ENCODE measurements at places on chromosomes 5 and 9.

DNA sequence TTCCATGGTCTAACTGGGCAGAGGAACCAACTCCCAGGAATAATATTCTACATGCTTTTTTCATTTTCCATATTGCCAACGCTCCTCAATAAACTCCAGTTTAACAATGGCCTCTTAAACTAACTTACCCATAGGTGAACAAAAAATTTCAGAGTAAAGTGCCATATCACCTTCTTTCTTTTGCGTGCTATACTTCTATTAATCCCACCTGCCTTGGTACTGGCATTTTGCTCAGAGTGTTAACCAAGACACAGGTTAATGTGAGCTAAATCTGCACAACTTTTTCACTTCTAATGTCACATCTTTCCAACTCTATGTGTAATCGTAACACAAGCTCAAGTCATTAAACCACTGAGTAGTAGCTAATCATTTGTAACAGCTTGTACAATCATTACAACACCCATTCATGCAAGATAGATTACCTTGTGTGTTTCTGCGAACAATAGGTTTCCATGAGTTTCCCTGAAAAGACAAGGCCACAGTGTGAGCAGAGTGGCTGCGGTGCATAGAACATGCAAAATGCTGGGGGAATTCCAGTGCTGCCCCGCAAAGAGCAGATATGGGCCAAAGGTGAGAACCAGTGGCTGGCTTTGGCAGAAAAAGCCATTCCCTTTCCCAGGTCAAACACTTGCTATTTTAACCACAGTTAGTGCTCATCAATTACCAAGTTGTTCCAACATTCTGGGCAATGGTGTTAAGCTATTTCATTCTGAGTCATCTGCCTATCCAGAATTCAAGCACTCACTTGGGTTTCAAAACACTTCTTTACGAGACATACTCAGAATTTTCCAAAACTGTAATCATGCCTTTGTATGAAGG is 42.8 kb downstream of the TIMD4 start:
- peak; percentile 53 for DNase-seq

DNA sequence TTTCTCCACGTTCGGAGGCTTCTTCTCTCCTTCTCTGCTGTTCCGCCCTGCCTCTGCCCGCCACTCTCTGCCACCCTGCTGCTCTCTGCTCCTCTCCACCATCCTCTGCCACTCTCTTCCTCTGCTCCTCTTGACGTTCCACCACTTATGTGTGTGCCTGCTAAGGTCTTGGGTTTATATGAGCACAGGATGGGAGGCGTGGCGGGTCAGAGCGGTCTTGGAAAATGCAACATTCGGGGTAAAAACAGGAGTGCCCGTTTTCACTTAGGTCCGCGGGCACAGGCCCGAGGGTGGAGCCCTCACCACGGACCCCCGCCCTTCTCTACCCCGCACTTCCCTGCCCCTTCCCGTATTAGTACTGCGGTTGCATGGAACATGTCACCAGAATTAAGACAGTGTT is 114.4 kb upstream of the FBXL7 start:
- no peak for DNase-seq

GRCh38 chr5:55416306-55416705 is 108.5 kb downstream of the MTREX start:
- no peak for DNase-seq

DNA sequence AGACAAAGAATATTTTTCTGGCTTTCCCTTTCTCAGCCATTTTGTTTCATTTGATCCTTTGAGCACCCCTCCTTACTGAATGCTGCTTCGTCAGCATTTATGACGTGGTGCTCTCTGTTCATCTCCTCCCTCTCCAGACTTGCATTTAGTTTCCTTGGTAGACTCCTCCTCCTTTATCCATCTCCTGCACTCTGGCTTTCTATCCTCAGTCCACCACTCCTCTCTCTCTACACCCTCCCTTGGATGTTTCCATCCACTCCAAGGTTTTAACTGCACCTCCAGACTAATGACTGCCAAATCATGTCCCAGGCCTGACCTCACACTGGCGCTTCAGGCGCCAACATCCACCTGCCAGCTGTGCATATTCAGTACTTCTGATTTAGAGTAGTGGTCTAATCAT is 245.4 kb downstream of the RAB3C start:
- DNase-seq = no peak

DNA sequence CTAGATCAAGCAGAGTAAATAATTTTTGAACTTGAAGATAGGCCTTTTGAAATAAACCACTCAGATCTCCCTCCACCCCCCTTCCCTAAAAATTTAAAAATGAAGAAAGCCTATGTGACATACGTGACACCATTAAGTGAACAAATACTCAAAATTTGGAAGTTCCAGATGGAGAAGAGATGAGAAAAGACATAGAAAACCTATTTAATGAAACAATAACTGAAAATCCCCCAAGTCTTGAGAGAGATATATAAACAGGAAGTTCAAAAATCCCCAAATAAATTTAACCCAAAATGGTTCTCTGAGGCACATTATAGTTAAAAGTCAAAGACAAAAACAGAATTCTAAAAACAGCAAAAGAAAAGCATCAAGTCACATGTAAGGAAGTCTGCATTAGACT is 428.6 kb downstream of the PSAT1 start:
- DNase-seq = no peak

DNA sequence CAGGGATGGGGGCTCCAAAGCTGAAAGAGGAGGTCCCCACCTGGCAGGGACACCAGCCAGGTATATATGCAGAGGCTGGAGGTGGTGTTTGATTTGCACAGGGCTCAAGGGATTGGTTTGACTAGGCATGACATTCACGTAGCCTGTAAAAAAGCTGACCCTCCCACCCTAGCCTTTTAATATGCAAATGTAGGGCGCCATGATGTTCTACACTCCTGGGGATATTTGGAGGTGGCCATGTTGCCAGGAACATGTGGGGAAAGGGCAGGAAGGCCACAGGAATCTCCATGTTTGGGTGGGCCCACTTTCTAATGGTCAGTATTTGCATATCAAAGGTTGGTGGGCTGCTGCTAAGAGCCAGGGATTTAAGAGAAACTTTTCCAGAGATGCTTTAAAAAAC is 12.0 kb upstream of the THG1L start:
- DNase-seq = no peak

DNA sequence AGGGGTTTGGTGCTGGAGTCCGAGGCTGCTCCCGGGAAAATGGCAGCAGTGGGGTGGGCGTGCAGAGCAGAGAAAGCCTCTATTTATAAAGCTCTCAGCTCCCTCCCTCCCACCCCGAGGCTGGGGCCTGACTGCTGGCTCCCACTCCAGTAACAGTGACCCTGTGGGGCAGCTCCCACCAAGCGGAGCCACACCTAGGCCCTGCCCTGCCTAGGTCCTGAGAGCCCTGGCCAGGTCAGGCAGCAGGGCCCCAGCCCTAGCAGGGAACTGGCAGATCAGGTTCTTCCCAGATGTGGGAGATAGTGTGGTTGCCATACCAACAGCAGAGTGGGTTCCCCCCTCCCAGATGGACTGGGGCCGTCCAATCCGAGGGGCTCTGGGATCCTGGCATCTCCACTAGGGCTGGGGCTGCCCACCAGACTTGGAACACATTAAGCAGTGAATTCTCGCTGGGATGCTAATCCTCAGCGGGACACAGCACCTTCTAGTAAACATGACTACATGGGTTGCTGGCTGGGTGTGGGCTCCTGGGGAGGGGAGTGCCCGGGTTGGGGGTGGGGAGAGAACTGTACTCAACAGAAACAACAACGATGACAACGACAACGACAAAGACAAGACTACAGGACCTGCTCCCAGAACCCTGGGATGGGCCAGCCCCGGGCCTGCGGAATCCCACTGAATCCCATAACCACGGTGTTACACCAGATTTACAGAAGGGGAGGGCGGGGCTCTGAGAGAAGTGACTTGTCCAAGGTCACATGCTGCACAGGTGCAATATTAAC is 1.5 kb downstream of the SH3GLB2 start:
- DNase-seq = no peak

DNA sequence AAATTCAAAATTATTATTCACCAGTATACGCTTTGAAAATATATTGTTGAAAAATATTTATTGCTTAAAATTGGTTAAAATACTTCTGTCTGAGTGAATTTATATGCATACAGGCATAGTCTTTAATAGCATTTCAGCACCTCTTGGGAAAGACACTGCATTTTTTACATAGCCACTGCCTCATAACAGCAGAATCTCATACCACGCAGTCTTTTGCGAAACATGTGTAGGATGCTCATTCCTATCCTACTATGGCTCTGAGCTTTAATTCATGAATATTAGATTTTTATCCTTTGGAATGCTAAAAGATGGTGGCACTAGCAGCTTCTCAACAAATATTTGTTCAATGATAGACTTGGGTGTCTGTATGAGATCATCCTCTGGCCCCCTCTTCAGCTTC is 94.0 kb upstream of the SH3GL2 start:
- DNase-seq = no peak

- no peak for DNase-seq
Measured at GRCh38 chr9:131447600-131447999, 53.7 kb downstream of the PRRC2B start.

- no peak for DNase-seq
Measured at GRCh38 chr5:159403906-159404681, 73.8 kb upstream of the IL12B start.

- DNase-seq = no peak
Measured at GRCh38 chr5:54234304-54234933, 76.0 kb downstream of the ARL15 start.

GRCh38 chr9:3916411-3916810 is 383.5 kb downstream of the GLIS3 start:
- no peak for DNase-seq

- no peak for DNase-seq
Measured at GRCh38 chr9:124212381-124213050, 45.2 kb upstream of the NEK6 start.

GRCh38 chr5:88674356-88675167 is 208.4 kb downstream of the MEF2C start:
- no peak for DNase-seq

DNA sequence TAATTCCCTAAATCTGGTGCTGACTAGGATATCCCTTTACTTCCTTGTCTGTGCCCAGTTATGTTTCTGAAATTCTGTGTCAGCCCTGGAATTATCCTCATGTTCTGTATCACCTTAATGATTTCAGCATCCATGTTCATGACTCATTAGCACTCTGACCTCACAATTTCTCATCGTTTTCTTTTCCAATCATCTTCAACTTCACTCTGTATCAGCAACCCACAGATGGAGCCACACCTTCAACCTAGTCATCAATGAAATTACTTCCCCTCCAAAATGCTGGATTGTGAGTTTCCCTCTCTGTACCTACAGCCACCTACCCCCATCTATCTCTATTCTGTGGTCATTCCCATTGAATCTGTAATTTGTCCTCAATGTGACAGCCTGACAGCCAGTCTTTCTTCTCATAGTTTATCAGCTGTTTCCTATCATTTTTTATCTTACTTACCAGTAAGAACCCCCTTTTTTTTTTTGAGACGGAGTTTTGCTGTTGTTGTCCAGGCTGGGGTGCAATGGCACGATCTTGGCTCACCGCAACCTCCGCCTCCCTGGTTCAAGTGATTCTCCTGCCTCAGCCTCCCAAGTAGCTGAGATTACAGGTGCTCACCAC is 3.1 kb upstream of the IL6ST start:
- DNase-seq = no peak

GRCh38 chr5:115657125-115657880 is 31.5 kb upstream of the TMED7 start:
- DNase-seq = no peak

- no peak for DNase-seq
Measured at GRCh38 chr9:111924281-111924680, 27.7 kb downstream of the UGCG start.

DNA sequence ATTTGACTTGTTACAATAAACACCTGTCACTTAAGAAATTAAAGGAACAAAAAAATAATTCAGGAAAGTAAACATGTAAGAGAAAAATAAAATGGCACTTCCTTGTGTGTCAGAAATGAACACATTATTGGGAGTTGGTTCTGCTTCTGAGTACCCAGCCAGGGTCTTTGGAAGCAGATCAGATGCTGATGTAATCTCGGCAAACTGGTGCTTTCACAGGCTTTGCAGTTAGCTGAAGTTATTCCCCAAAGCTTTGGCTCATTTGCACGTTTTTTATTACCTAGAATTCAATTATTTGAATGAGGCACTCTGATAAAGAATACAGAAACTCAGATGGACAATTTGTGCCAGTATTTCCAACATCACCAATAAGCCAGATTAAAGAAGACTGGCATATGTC is 10.9 kb downstream of the CDH18 start:
- no peak for DNase-seq

DNA sequence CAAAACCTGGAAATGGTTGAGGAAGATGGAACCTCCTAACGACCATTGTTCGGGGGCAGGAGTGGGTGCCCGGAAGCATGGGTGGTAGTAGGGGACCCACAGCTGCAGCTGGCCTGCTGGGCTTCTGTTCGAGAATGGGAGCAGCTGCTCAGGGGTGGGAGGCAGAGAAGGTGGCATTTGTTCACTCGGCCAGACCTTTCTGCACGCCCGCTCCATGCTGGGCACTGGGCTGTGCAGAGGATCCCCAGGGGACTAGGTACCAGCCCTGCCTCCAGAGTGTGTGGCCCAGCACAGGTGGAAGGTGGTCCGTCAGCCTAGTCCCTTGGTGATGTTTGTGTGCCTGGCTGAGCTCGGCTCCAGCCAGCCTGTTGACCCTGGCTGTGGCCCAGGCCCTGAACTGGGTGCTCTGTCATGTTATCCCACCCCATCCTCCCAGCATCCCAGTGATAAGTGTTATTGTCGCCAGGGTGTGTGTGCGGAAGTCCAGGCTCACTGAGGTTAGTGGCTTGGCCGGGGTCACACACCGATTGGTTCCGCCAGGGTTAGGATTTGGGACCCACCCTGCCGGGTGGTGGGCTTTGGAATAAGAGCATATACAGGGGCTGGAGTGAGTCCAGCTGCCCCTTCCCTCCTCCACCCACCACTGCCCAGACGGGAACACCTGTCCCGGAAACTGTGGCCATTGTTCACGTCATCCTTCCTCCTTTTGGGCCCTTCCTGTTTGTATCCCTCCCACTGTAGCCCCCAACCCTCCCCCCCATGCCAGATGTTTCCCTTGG is 4.8 kb downstream of the N4BP3 start:
- DNase-seq = no peak

GRCh38 chr9:110432253-110432652 is 94.6 kb upstream of the TXNDC8 start:
- DNase-seq = no peak

- no peak for DNase-seq
Measured at GRCh38 chr5:90881626-90882150, 323.1 kb downstream of the ADGRV1 start.

- no peak for DNase-seq
Measured at GRCh38 chr5:17727098-17727497, 92.8 kb downstream of the TAF11L14 start.

DNA sequence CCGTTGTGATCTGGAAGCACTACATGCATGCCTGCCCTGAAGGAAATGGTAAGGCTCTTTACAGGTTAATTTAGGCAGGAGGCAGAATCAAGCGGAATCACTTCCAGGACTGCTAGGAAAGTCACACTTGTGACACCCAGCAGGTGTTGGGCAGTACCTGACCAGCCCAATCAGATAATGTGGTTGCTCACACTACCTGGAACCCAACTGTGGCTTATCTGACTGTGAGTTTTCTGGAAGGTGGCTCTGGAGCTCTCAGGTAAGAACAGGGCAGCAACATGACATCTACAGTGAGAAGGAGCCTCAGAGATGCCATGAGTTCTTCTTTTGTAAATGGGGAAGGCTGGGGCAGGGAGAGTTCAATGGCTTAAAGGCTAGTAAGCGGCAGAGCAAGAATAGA is 146.4 kb downstream of the ARSB start:
- DNase-seq = no peak

- DNase-seq = no peak
Measured at GRCh38 chr5:135063056-135063445, 29.0 kb upstream of the PITX1 start.

- DNase-seq = no peak
Measured at GRCh38 chr9:136571531-136571930, 25.7 kb upstream of the NOTCH1 start.

Data from activated naive CD4-positive, alpha-beta T cell treated with anti-CD3 and anti-CD28 coated beads, Interleukin-2, amount 50 U/mL, for 16 hours (primary cell).